Right ventricle myocardium superior (tissue), 1 donor: ENCODE measurements at places on chromosomes 2 and 18.

- DNase-seq: no peak
These were observed 73.6 kb downstream of the NRP2 start for GRCh38 chr2:205755923-205756322.

- DNase-seq: no peak
These were observed 179.5 kb downstream of the CELF4 start for GRCh38 chr18:37385846-37386778.

GRCh38 chr18:36737316-36737715, 91.5 kb downstream of the TPGS2 start:
- no peak for DNase-seq

DNA sequence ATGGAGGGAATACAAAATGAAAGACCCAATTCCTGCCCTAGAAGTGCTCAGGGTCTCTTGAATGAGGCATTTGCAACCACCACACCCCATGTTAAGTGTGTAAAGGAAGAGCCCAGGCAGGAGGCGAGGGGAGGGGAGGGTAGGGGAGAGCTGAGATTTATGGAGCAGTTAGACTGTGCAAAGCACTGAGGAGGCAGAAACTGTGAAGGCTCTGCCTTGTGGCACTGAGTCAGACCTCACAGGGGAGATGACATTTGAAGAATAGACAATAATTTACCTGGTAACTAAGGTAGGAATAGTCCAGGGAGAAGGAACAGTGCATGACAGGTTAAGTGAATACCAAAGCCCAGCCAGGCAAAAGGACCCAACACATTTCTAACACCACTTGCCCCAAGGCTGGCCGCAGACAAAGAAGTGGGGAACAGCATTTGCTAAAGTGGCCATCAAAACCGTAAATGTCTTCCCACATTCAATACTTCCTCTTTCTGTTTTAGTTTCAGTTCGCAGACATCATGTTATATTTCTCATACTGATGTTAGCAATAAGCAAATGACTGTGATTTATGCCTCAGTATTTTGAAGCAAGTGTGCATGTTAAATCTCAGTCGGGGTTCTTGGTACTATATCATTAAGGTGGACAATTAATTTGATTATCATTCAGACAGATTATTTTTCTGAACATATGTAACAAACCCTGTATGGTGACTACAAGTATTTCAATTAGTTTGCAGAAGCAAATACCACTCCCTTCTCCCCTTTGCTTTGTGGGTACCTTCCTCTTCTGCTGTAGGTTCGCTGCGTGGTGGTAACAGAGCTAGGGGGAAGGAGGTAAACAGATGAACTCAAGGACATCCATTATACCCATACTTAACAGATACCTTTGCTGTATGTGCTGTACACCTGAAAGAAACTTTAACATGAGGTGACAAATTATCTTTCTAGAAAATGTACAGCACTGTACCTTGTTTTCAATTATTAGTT, 27.5 kb downstream of the CDH20 start:
- no peak for DNase-seq

DNA sequence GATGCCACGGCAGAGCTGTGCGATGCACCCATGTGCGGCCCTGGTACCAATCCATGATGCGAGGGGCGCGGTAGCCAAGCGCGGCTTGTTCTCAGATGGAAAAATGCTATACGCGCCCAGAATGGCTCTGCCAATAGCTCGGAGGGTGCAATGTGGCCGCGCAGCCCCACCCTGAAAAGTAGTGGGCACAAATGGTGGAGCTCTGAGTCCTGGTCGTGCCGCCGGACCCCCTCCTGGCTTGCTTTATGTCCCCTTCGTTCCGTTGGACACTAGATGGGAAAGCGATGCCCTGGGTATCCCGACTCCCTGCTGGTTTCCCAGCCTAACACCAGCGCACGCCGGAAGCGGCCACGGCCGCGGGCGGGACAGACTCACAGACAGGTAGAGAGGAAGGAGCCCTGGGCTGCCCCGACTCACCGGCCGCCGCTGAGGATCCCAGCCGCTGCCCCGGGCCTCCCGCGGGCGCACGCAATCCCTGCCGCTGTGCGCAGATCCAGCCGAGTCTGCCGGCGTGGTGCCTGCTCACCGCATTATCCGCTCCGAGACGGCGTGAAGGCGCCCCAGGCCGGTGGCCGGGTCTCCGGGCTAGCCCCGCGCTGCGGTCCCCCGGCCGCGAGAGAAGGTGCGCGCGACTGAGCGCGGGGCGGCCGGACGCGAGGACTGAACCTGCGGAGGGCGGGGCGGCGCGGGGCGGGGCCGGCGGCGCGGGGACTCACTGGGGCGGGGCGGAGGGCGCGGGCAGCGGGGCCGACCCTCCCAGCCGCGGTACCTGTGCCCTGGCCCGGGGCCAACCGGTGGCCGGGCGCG, at the start of gene CDC42EP3:
Gene CDC42EP3, minus strand, starts transcription at position 634 of the 807 bp plus-strand sequence. CDS start 25,055 bp downstream, outside the sequence.
- DNase-seq: peak; percentile 81

DNA sequence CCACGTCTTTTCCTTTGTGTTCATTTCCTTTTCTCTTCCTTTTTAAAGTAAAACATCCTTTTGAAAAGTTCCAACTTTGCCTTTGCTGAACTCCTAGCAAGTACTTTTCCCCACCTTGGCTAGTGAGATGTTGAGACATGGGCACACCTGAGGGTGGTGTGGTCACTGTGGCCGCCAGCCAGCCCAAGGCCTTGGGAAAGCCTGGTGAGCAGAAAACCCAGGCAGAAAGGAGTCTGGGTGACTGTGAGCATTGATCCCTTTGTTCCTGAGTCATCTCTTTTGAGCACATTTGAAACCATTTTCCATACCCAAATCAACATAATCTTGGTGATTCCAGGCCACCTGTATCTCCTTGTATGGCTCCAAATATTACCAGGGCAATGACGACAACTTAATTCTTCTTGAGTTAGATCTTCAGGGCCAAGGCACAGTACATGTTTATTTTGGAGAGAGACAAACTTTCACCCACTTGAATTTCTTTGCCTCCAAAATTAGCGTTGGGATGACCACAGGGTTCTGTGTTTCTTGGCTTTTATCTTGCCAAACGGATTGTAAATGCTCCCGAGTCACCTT, 14.5 kb downstream of the EPAS1 start:
- no peak for DNase-seq

DNA sequence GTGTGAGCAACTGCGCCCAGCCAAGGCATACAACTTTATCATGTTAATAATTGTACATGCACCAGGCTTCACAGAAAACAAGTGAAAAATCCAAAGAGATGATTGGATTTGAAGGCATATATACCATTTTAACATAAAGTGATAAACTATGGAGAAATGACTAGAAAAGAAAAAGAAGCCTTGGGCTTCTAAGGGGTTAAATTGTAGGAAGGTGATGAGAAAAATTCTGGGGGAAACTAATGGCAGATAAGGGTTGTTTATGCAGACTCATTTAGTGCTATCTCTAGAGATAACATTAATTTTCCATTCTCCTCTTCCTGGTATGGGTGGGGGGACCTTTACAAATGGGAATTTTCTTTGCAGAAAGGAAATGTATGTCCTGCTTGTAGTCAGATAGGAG, 154.0 kb downstream of the TMEM17 start:
- DNase-seq: no peak

- DNase-seq: peak; percentile 39
These were observed 1.8 kb downstream of the ZEB2 start for GRCh38 chr2:144517866-144518747.

- DNase-seq: no peak
These were observed 12.3 kb downstream of the ZEB2 start for GRCh38 chr2:144507441-144508171.

DNA sequence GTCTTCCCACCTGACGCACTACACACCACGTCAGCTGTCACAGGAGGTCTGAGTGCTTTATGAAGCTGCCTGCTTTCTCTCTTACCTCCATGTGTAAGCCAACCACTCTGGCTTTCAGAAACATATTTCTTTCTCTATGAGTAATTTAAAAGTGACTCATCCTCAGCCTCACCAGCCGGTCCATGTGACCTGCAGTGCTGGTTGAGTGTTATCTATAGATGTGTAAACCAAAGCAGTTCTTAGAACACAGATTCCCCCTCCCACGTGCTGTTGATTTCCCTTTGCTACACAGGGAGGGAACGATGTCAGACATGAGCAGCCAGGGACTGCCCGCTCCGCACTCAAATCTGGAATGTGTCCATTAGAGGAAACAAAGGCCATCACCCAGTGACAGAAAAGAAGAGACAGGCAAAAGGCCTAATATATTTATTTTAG, 157.8 kb downstream of the BCL2 start:
- peak; percentile 62 for DNase-seq

DNA sequence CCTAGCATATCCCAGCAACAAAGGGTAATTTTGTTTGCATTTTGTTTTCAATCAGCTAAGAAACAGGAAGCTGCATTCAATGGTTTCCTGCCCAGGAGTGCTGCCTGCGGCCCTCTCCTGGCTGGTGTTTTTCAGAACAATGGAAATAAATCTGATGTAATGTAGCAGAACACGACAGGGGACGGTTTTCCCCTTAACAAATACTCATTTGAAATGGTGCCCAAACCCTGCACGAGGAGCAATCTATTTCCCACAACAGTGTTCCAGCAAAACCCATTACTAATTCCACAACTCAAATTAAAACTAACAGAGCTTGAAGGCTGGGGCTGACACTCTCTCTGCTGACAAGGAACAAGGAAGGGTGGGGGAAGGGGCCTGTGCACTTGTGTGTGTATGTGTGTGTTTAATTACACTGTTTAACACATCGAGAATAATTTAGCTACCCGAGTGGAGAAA, 8.7 kb downstream of the CAPN13 start:
- no peak for DNase-seq

- no peak for DNase-seq
These were observed 787.2 kb downstream of the ADCYAP1 start for GRCh38 chr18:1691863-1692262.

DNA sequence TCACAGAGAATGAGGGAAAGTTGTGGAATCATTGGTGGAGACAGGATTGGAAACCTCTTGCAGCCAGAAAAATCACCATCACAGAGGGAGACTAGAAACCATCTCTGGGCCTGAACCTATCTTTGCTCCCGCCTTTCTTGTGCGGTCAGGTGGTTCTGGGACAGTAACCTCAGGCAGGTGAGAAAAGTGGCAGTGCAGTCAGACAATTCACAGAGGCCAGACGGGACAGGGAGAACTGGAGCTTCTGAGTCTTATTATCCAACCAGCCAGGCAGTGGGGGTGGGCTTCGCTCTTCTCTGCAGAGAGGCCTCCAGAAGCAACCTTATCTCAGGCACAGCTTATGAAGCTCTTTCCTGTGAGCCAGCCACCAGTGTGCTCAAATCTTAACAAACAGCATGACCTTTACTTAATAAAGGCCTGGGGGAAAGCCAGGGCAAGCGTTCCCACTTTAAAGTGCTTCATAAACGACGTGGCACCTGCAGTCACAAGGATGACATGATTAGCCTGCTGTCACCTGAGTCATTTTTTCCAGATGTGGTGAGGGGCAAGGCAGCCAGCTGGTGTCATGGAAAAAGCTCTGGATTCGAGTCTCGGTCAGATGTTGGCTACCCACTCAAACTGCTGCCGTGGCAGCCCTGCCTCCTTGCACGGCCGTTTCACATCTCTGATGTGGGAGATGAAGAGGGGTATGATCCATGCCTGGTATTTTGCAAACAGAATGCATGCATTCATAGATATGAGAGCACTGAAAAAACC, 109.7 kb downstream of the B3GNT2 start:
- no peak for DNase-seq
